Non-pigmented ciliary epithelial cell (primary cell): ENCODE measurements at places on chromosomes 1 and 21.

DNA sequence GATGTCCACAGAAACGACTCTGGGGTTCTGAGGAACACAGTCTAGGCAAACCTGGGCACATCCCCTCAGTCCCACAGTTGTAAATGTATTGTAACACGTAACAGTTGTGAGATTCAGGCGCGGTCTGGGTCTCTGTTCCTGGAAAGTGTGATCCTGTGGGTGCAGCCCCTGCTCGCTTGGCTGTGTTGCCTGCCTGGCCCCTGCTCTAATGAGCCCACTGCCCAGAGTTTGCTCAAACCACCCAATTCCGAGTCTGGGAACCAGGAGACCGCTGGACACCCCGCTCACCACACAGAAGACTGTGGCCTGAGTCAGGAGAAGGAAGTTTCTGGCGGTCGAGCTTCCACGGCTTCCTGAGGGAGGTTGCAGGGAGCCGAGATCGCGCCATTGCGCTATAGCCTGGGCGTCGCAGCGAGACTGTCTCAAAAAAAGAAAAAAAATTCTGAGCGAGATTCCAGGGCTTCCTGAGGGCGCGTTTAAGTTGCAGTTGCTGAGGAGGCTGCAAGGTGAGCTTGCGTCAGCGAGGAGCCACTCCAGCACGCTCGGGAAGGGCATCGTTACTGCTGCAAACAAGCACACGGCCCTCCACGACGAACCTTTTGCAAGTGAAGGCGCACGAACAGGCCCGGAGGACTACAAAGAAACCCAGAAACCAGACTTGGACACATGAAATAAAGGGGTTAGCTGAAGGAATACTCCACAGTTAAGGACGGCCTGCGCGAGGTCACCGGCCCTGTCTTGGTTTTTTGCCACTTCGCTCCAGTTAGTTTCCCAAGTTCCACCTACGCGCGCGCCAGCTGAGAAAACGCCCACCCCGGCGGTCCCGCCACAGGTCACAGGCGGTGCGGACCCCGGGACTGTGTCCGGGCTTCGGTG is 1.1 kb downstream of the C21orf58 start:
- no peak for DNase-seq

DNA sequence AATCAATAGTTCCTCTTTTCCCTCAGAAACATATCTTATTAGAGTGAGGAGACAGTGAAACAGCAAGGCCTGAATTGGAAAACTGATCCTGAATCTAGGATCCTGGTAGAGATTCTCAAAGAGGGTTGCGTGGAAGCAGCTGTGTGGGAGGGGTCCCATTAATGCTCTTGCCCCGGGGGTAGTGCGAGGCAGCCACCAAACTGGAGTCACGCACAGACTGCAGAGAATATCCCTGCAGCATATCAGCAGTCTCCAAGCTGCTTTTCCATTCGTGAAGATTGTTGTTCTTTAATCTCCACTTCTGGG is 150.1 kb downstream of the DISC1 start:
- no peak for DNase-seq

- DNase-seq = no peak
Observed at GRCh38 chr1:171953835-171954234, 112.5 kb downstream of the DNM3 start.

- DNase-seq = no peak
Observed at GRCh38 chr1:161482610-161483009, 22.6 kb upstream of the FCGR2A start.

GRCh38 chr1:112529301-112529700 is 20.5 kb downstream of the WNT2B start:
- DNase-seq = no peak
